ENCODE measurements at places on chromosomes 2 and 18. TPM values are rescaled to one million over a fixed set of nuclear protein-coding genes. Genes with fewer than 3 reads are reported as not detected.

Gene PLEK
- 224 TPM for total RNA-seq

Gene REG1A
- not detected for total RNA-seq

DNA sequence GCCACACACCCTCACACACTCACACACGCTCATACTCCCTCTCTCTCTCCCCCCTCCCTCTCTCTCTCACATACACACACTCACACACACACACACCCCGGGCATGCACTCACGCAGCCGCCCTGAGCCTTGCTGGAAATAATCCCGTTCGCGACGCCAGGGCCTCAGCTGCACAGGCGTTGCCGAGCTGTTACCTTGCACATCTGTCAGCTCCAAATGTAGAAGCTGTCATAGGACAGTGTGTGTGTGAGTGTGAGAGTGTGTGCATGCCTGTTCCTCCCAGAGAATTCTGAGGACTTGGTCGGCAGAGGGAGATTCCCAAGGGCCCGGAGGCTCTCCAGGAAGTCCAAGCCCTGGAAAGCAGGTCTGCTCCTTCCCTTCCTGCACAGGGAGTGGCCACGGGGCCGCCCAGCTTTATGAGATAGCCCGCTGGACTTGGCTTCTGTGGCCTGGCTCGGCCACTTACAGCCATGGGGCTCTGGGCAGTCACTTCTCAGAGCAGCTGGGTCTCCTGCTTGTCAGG lies 8.6 kb downstream of the SPR start:
- H3K27me3 ChIP-seq: no peaks in the 10 kb centered on the region
- H3K4me3 ChIP-seq: no peak overlapping the region
- no peaks in the 10 kb centered on the region for H3K36me3 ChIP-seq
- H3K27ac ChIP-seq: no peak overlapping the region

GRCh38 chr2:153145470-153145978 lies 333.0 kb downstream of the RPRM start:
- no peaks in the 10 kb centered on the region for H3K27me3 ChIP-seq
- H3K27ac ChIP-seq: no peak overlapping the region

DNA sequence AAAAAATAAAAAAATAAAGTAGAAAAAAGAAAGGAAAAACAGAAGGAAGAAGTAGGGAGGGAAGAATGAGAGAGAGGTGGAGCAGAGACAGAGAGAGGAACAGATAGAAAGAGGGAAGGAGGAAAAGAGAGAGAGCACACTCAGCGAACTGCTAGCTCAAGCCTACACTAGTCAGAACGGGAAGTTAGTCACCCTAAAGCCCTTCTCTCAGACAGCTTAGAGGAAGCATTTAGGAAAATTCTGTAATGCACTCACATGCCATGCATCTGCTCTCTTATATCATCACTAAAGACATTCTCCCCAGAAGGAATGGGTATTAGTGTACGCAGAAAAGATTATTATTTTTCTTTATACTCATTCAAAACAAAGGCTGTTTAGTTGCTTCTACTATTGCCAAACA lies 68.1 kb upstream of the SULT1C3 start:
- no peak overlapping the region for H3K27ac ChIP-seq
- DNase-seq: no peak
- H3K36me3 ChIP-seq: no peaks in the 10 kb centered on the region
- no peaks in the 10 kb centered on the region for H3K27me3 ChIP-seq

GRCh38 chr2:230327418-230328154 lies 593 bp downstream of the SP140L start:
- H3K4me1 ChIP-seq: peaks cover 28% of the 10 kb centered on the region
- H3K27me3 ChIP-seq: no peaks in the 10 kb centered on the region
- peak overlapping the region; percentile 52 for H3K27ac ChIP-seq
- peak; percentile 56 for DNase-seq

DNA sequence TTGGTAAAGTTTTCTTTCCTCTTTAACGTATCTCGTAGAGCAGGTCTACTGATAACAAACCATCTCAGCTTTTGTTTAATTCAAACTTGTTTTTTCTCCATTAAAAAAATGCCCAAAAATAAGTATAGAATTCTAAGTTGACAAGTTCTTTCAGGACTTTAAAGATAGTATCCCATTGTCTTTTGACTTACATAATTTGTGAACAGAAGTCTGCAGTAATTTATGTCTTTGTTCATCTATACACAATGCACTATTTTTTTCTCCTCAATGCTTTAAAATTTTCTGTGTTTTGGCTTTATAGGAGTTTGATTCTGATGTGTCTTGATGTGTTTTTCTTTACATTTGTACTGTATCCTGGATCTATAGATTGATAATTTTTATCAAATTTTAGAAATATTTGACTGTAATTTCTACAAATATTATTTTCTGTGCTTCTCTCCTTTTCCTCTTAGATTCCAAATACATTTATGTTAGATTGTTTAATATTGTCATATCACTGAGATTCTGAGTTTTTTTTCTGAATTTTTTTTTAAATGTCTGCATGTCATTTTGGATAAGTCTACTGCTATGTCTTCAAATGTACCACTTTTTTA lies 143.3 kb downstream of the FTCDNL1 start:
- H3K27ac ChIP-seq: no peak overlapping the region
- H3K4me3 ChIP-seq: no peak overlapping the region
- no peak for DNase-seq
- no peaks in the 10 kb centered on the region for H3K27me3 ChIP-seq
- no peaks in the 10 kb centered on the region for H3K36me3 ChIP-seq

GRCh38 chr2:191675807-191676721 lies 1.9 kb upstream of the NABP1 start:
- peaks cover 7% of the 10 kb centered on the region for H3K36me3 ChIP-seq
- DNase-seq: peak; percentile 89
- H3K27ac ChIP-seq: peak overlapping the region; percentile 30
- H3K4me3 ChIP-seq: no peak overlapping the region

Gene FTCDNL1
- 0.94 TPM for total RNA-seq

DNA sequence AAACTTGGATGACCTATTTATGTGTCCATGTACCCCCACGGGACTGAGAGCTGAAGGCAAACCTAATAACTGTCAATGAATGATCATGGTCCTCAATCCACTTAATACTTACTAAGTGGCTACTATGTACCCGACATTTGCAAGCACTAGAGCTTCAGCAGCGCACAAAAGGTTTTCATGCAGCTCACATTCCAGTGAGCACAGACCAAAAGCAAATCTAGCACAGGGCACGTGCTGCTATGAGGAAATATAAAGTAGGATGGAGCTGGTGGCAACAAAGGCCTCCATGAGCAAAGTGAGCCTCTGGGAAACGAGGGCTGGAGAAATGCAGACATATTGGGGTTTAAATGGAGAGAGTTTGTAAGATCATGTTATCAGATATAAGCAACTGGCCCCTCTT lies 3.5 kb downstream of the SLC40A1 start:
- H3K27ac ChIP-seq: no peak overlapping the region
- H3K36me3 ChIP-seq: no peaks in the 10 kb centered on the region
- H3K4me3 ChIP-seq: no peak overlapping the region

- H3K36me3 ChIP-seq: no peaks in the 10 kb centered on the region
- H3K27me3 ChIP-seq: 0 out of 2 replicates have a peak, but pooled peaks cover 3% of the 10 kb centered on the region
- no peak overlapping the region for H3K27ac ChIP-seq
- H3K4me1 ChIP-seq: peaks cover 5% of the 10 kb centered on the region
- DNase-seq: no peak
Measured at GRCh38 chr2:74646201-74646600, 1.9 kb downstream of the M1AP start.

GRCh38 chr2:167342769-167343168 lies 454.5 kb downstream of the XIRP2 start:
- H3K27me3 ChIP-seq: no peaks in the 10 kb centered on the region
- no peak overlapping the region for H3K4me3 ChIP-seq
- H3K4me1 ChIP-seq: no peaks in the 10 kb centered on the region
- no peak for DNase-seq
- H3K27ac ChIP-seq: no peak overlapping the region

- no peak overlapping the region for H3K4me3 ChIP-seq
- H3K27me3 ChIP-seq: no peaks in the 10 kb centered on the region
- H3K27ac ChIP-seq: no peak overlapping the region
- no peaks in the 10 kb centered on the region for H3K36me3 ChIP-seq
- no peaks in the 10 kb centered on the region for H3K4me1 ChIP-seq
Measured at GRCh38 chr2:138874251-138874650, 94.1 kb upstream of the NXPH2 start.

Gene SPC25
- total RNA-seq: 5.4 TPM

Gene RBM43
- 3.7 TPM for total RNA-seq

- H3K27me3 ChIP-seq: no peaks in the 10 kb centered on the region
- no peaks in the 10 kb centered on the region for H3K4me1 ChIP-seq
- H3K27ac ChIP-seq: no peak overlapping the region
- H3K36me3 ChIP-seq: no peaks in the 10 kb centered on the region
- no peak overlapping the region for H3K4me3 ChIP-seq
Measured at GRCh38 chr2:159684796-159685195, 27.5 kb upstream of the MARCHF7 start.

DNA sequence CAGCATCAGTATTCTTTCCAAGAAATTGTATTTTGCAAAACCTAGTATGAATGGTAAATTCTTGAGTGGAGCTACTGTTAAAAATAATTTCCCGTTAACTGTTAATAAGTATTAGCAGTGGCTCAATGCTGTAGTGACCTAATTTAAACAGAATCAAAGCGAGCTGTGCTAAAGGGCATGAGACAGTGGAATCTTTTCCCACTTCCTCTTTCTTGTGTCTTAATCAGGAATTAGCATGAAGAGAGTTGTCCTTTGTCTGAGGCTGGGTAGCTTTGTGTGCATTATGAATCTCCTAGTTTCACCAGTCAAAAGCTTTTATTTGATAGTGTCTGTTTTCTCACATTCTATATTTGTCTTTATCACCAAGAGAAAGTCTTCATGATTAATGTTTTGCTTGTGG lies 298.8 kb upstream of the GCFC2 start:
- H3K4me1 ChIP-seq: no peaks in the 10 kb centered on the region
- no peaks in the 10 kb centered on the region for H3K27me3 ChIP-seq
- no peak overlapping the region for H3K27ac ChIP-seq
- no peaks in the 10 kb centered on the region for H3K36me3 ChIP-seq
- no peak overlapping the region for H3K4me3 ChIP-seq

GRCh38 chr18:23263551-23264235 lies 128.4 kb downstream of the CABLES1 start:
- H3K4me1 ChIP-seq: peaks cover 21% of the 10 kb centered on the region
- DNase-seq: no peak
- H3K36me3 ChIP-seq: no peaks in the 10 kb centered on the region

Gene CHRNG
- not detected for total RNA-seq

- H3K4me3 ChIP-seq: no peak overlapping the region
- no peaks in the 10 kb centered on the region for H3K36me3 ChIP-seq
- DNase-seq: no peak
- H3K27me3 ChIP-seq: no peaks in the 10 kb centered on the region
- H3K27ac ChIP-seq: no peak overlapping the region
- H3K4me1 ChIP-seq: peaks cover 9% of the 10 kb centered on the region
Measured at GRCh38 chr18:49055754-49056172, 105.0 kb upstream of the SMAD7 start.

Gene MALL
- total RNA-seq: not detected

DNA sequence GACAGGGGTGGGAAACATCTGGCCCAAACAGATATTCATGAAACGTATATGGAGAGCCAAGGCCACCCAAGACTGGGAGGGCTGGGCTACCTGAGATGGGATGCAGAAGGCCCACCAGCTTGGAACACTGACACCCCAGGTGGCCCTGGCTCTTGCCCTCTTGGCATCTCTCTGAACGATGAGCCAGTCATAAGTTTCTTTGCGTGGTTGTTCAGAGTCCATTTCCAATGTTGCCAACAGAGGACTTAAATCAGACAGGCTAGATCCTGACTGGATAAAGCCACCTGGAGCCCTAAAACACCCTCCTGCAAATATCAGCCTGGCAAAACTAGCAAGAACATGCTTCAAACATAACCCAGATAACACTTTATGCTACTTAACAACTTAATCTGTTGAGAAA lies 42.6 kb downstream of the LPIN2 start:
- DNase-seq: no peak
- H3K27ac ChIP-seq: no peak overlapping the region
- H3K4me3 ChIP-seq: no peak overlapping the region
- H3K4me1 ChIP-seq: peaks cover 51% of the 10 kb centered on the region
- no peaks in the 10 kb centered on the region for H3K36me3 ChIP-seq
- H3K27me3 ChIP-seq: no peaks in the 10 kb centered on the region

DNA sequence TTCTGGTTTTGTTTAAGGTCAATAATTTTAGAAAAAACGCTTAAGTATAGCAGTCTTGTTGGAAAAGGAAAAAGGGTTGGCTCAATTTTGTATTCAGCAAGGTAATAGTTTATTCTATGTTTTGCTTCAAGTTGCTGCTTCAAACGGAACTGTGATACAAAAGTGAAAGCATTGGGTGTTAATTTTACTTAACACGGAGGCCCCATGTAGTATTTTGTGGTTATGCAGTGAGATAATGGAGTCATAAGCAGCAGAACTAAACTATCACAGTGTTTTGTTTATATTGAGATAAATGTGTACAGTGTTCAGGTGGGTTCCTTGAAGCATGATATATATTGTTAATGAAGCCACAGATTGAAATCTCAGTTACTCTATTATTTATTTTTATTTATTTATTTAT lies 67.0 kb upstream of the LYPD6B start:
- 0 out of 2 replicates have a peak, but pooled peaks cover 3% of the 10 kb centered on the region for H3K4me1 ChIP-seq
- no peak for DNase-seq
- H3K27me3 ChIP-seq: no peaks in the 10 kb centered on the region
- no peaks in the 10 kb centered on the region for H3K36me3 ChIP-seq

Gene RGPD4
- total RNA-seq: not detected

Gene UBR3
- 26.7 TPM for total RNA-seq

- peak overlapping the region; percentile 96 for H3K4me3 ChIP-seq
- H3K27ac ChIP-seq: peak overlapping the region; percentile 57
- H3K36me3 ChIP-seq: peaks cover 19% of the 10 kb centered on the region
- no peaks in the 10 kb centered on the region for H3K27me3 ChIP-seq
- DNase-seq: peak; percentile 60
Measured at GRCh38 chr2:96143848-96144480, 1.3 kb downstream of the DUSP2 start.

Gene CHRND
- total RNA-seq: not detected

DNA sequence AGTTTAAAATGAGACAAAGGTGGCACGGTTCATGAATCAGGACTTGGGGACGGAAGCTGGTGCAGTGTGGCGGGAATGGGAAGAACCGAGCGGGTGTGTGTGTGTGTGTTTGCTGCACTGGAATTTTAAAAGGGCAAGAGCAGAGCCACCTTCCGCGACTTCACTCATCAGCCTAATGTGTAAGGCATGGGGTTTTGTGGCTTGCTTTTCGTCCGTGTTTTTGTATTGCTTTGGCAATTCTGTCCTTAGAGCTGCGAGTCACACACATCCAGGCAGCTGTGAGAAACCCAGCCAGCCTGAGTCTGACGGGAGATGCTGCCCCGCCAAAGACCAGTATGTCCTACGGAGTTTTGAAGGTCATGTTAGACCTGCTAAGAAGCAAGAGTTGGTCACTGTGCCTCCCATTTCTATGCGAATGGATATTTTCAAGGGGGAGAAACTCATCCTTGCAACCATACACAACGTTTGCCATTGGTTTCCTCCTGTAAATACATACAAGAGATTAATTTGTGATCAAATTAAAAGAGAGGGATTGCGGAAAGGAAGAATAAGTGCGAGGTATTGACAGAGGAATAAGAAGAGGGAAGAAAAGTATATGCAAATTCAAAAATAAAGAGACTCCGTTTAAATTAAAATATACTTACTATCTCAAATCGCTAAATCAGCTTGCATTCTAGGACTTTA lies 665 bp upstream of the CACNB4 start:
- no peaks in the 10 kb centered on the region for H3K27me3 ChIP-seq
- no peak overlapping the region for H3K27ac ChIP-seq
- H3K4me1 ChIP-seq: no peaks in the 10 kb centered on the region
- no peak for DNase-seq
- H3K4me3 ChIP-seq: no peak overlapping the region

Gene DPYSL5
- total RNA-seq: not detected

- peak; percentile 75 for DNase-seq
- no peak overlapping the region for H3K4me3 ChIP-seq
Measured at GRCh38 chr2:101770726-101771125, 73.2 kb downstream of the MAP4K4 start.

- no peak for DNase-seq
- H3K36me3 ChIP-seq: no peaks in the 10 kb centered on the region
- no peaks in the 10 kb centered on the region for H3K4me1 ChIP-seq
Measured at GRCh38 chr2:28342081-28342967, 50.3 kb upstream of the FOSL2 start.
